ENCODE measurements at places on chromosomes 12 and 14.

DNA sequence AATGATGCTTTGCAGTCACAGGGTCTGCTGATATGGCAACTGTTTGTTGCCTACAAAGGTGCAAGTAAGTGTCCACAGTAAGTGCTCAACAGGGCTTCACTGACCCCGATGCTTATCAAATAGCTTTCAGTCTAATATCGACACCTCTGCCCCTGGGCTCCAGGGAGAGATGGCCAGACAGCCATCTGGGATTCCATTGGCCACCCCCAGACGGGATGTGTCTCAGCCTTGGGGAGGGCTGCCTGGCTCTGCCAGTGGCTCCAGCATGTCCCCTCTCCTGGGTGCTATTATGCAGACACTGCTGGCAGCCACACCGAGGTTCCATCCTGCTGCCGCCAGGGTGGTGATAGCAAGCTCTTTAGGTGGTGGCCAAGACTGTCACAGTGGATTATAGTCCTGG, 57.4 kb downstream of the DGLUCY start:
- DNase-seq = no peak

DNA sequence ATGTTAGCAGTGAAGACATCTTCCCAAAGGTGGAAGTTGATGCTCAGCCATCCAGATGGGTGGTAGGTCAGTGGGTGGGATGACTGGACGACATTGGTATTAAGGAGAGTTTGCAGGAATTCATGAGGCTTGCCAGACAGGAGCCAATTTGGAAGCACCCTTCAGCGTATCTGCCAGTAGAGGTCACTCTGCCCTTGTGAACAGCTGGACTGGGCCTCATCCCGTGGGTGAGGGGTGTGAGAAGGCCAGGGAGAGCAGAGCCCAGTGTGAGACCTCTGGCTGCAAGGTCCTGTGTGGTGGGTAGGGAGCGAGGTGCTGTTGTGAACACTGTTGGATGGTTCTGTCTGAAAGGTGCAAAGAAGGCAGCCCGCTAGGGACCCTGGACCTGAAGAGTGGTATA, 37.7 kb downstream of the SLC5A8 start:
- DNase-seq = no peak

DNA sequence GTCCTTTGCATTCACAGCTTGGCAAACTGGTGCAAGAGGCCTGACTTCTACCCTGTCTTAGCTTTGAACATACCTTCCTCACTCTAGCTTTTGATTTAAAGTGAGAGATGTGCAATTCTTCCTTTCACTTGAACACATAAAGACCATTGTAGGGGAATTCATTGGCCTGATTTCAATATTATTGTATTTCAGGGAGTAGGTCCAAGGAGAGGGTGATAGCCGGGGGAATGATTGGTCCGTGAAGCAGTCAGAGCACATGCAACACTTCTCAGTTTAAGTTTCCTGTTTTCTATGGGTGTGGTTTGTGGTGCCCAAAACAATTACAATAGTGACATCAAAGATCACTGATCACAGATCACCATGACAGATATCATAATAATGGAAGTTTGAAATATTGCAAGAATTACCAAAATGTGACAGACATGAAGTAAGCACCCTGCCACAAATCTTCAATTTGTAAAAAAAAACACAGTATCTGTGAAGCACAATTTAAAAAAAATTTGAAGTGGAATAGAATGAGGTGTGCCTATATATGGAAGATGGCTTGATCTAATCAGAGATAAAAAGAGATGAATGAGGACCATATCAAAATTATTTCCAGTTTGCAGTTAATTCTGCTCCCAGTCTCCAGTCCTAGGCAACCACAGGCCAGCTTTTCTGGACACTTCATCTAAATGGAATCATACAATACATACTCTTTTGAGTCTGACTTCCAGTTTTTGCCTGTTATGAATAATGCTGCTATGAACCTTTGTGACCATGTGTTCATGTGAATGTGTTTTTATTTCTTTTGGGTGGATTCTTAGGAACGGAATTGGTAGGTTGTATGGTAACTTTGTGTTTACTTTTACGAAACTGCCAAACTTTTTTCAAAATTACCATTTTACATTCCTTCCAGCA, 23.2 kb downstream of the BORCS5 start:
- DNase-seq = no peak

GRCh38 chr12:64387197-64387816, 3.3 kb downstream of the C12orf56 start:
- peak; percentile 74 for DNase-seq

DNA sequence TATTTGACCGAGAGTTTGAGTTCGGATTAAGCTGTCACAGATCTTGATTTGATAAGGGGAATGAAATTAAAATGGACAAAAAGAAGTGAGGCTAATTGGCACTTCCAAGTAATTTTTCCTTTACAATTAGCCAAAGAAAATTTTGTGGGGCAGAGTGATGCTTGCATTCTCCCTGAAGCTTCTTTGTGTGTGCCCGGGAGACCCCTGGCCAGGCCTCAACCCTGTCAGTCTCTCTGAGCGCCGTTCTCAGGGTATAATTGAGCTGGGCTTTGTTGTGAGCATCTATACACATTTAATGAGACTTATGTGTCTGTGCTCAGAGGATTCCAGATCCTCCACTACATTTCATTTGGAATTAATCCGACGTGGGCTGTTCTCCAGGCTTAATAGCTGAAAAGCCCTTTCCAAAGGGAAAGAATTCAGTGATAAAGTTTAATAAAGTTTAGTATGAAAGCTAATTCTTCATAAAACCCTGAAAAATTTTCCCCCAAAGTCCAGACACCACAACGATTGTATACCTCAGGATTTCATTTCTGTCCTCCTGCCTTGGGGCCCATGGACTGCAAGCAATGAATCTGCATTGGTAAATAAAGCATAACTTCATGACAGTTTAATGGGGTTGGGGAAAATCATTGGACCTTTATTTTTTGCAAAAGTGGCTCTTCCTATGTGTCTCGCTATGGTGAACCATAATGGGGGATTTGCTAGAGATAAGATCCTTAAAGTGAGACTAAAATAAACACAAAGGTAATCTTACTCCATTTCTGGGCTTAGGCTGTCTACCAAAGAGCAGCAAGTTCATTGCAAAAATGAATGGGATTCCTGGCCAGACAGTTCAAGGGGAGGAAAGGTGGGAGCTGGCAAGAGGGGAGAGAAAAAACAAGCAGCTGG, 292.6 kb downstream of the C12orf75 start:
- DNase-seq = no peak

- peak; percentile 65 for DNase-seq
These were observed 27.7 kb downstream of the PPP1R13B start for GRCh38 chr14:103819503-103820307.

GRCh38 chr14:92577321-92577742, 63.8 kb downstream of the RIN3 start:
- DNase-seq = no peak

- DNase-seq = no peak
These were observed 52.0 kb upstream of the CCDC63 start for GRCh38 chr12:110794623-110795280.

Data from NCI-H345 (cell line).